Stimulated activated CD8-positive, alpha-beta memory T cell treated with anti-CD3 and anti-CD28 coated beads, Interleukin-15, amount 100 ng/mL, for 4 hours (primary cell): ENCODE measurements at places on chromosomes 6 and 20.

DNA sequence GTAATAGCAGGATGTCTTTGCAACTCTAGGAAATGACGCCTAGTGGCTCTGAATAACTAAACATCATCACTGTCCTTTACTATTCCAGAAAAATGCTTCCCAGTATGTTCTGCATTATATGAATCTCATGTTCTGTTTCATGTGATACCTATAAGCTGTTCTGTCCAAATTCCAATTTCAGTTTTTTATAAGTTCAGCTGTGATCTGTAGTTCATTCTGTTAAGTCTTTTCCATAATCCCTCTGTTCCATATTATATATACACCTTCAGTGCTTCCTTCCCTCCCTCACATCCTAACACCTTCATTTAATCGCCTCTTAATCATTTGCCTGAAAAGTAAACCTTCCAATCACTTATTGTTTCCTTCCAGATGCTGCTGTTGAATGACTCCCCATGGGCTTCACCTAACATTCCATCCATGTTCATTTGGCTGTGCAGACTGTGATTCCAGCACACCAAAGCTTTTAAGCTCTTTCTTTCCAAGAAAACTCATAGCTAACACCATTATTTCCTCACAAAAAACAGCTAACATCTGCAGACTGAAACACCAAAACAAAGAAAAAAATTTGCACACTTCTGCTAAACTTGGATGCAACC, 18.6 kb downstream of the HMGCLL1 start:
- no peak for DNase-seq

DNA sequence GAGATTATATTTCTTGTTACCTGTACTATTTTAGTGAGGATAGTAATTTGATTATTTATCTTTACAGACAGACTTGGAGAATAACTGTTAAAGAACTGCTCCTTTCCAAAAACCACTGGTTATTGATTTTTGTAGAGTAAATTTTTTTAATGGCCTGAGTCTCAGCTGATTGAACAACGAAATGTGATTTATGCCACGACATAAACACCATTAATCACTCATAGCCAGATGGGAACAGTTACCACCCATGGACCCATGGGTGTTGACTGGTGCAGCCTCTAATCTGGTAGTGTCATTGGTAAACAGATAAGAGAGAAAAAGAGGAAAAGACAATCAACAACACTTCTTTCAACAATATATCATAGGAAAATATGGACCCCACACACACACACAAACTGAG, 101.4 kb upstream of the BEND6 start:
- DNase-seq = no peak

DNA sequence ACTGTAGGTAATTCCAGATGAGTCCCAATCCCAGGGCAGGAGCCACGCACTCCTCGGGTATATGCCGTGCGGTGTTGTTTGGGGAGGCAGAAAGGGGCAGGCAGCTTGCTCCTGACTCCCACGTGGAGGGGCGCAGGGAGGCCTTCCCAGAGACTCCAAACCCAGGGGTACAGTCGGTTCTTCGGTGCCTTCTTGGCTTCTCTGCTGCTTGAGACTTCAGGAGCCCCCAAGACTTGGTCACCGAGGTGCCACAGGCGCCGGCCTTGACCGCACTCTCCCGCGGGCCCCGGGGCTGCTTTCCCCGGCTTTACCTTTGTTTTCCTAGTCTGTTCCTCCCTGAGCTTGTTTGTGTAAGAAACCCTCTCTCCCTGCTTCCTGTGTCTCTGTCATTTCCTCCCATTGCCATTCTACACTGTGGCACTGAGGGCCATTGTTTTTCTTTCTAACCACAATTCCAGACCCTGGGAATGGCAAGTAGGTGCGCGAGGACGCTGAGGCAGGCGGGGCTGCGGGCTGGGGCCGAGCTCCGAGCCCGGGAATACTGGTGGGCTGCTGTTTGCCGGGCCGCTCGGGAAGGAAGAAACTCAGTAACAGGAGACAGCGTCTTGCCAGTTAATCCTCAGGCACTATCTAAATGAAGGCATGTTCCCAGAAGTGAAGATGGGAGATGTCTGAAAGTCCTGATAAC, 215.6 kb upstream of the HEY2 start:
- DNase-seq = no peak

GRCh38 chr6:127341471-127342202, 1.8 kb downstream of the ECHDC1 start:
- no peak for DNase-seq

DNA sequence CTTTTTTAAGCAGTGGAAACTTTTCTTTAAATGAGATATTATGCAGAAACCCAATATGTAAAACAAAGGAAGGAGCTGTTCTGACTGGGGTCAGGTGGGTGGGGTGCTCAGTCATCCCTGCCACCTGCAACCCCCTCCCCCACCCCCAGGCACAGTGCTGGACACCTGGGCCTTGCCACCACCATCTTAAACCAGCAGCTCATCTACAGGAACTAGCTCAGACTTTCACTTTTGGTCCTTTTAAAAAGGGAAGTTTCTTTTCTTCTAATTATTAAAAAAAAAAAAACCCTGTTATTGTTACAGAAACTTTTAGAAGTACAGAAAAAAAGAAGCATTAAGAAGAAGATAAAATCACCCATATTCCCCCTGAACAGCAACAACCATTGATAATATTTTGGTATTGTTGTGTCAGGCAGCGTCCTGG, 37.1 kb downstream of the PPP1R16B start:
- peak; percentile 58 for DNase-seq
